ENCODE measurements at places on chromosomes 11 and 22.
A peak's percentile ranks its signal among the peaks of the same experiment; 100 is the strongest.

- DNase-seq = peak; percentile 4
Measured at GRCh38 chr11:107651672-107652071, 60.2 kb downstream of the SLN start.

DNA sequence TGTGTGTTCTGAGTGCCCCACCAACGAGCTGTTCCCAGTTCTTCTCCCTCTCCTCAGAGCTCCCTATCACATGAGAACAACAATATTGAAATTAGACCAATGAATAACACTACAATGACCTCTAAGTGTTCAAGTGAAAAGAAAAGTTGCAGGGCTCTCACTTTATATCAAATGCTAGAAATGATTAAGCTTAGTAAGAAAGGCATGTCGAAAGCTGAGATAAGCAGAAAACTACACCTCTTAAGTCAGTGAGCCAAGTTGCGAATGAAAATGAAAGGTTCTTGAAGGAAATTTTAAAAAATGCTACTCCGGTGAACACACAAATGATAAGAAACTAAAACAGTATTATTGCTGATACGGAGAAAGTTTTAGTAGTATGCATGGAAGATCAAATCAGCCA is 199.8 kb downstream of the GUCY1A2 start:
- no peak for DNase-seq

- peak; percentile 57 for DNase-seq
Measured at GRCh38 chr11:36108881-36109589, 165.2 kb downstream of the LDLRAD3 start.

GRCh38 chr11:60992842-60993409 is 21.4 kb downstream of the CD6 start:
- peak; percentile 76 for DNase-seq

DNA sequence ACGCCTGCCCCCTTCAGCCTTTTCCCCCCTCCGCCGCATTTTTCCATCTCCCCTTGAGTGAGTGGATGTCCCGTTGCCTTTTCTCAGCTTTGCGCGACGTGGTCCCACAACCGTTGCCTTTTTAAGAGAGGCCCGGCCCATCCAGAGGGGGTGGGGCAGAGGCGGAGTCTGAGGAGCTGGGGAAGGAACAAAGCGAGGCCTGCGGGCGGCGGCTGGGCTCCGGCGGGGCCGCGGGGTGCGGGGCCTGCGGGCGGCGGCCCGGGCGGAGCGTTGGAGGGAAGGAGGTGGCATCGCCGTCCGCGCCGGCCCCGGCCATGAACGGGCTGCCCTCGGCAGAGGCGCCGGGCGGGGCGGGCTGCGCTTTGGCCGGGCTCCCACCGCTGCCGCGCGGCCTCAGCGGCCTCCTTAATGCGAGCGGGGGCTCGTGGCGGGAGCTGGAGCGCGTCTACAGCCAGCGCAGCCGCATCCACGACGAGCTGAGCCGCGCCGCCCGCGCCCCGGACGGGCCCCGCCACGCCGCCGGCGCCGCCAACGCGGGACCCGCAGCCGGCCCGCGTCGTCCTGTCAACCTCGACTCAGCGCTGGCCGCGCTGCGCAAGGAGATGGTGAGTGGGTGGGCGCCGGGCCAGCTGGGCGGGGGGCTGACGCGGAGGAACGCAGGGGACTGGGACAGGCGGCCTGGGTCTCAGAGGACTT is at the start of gene FAM89B:
Gene FAM89B (plus strand): TSS at position 183 of the 696 bp plus-strand sequence. CDS start 132 bp downstream, at position 315.
- peak; percentile 96 for DNase-seq

DNA sequence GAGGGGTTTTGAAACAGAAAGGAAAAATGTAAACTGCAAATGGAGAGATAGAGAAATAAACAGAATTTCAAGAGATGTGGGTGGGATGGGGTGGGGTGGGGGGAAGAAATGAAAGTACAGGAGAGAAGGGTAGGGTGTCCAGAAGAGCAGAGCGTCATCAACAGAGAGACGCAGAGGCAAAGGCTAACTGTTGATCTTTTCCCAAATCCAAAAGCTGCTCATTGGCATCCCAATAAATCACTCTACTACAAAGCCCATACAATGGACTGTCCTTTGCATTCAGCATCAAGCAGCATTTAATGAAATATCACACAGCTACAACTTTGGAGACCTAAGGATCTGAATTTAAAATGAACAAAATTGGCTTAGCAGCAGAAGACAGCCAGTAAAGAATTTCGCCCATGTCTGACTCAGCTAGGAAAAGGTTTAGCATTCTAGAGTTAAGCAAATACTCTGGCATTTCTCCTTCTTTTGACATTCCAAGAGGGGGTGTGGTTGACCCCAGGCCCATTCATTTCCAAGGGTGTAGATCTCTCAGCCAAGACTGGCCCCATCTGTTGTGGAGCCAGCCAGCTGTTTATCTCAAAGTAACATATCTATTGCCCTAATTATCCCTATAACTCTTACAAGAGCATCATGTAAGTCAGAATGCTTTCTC is 1.5 kb downstream of the RAB30 start:
- peak; percentile 14 for DNase-seq

DNA sequence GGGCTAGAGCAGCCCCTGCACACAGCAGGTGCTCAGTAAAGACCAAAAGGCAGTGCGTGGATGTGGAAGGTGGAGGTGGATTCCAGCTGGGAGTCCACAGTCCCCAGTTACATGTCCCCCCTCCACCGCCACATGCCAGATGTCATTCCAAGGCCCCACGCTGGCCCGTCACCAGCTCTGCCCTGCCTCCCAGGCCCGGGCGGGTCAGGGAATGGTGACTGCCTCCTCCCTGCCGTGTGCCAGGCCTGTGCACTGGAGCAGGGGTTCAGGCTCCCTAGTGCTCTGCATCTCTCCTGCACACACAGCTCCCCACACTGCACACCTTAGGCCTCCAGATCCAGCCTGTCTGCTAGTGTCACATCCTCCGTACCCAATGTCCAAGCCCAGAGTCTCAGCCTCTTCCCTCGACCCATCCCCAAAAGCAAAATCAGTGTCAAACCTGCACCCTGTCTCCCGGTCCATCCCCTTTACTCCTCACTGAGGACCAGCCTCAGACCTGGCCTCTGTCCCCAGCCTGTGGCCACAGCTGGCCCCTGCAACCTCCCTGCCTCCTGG is 40.2 kb upstream of the PRODH start:
- no peak for DNase-seq

- no peak for DNase-seq
Measured at GRCh38 chr22:43654271-43654670, 157.8 kb downstream of the EFCAB6 start.

- DNase-seq = no peak
Measured at GRCh38 chr11:116712428-116712827, 60.4 kb downstream of the BUD13 start.

DNA sequence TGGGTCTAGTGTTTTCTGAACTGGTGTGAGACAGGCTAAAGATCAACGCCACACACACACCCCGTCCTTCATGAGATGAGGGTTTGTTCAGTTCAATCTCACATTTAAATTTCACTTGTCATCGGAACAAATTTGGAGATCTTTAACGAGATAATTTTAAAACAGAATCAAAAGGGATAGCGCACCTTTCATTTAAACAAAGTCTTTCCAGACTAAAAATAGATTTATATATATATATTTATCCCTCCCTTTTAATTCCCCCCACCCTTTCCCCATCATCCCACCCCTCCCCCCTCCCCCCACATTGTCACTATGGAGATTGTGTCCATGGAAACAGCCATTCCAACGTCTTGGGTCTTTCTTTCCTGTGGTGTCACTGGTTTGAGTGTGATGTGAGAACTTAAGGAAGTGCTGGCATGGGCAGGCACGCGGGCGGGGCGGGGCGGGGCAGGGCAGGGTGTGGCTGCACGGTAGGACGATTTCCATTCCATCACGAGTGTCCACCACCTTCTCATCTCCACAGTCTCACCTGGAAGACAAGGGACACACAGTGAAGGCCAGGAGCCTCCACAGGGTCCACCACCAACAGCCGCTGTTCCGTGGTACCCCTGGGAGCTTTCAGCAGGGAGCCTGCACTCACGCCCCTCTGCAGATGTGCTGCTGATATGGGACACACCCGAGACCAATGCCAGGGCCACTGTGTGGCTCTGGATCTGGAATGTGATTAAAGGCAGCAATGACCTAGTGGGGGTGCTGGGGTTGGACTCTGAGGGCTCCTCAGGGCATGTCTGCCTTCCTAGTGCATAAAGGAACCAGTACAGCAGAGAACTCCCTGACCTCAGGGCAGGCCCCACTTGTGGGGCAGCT is 30.5 kb upstream of the CYP2D6 start:
- peak; percentile 68 for DNase-seq

DNA sequence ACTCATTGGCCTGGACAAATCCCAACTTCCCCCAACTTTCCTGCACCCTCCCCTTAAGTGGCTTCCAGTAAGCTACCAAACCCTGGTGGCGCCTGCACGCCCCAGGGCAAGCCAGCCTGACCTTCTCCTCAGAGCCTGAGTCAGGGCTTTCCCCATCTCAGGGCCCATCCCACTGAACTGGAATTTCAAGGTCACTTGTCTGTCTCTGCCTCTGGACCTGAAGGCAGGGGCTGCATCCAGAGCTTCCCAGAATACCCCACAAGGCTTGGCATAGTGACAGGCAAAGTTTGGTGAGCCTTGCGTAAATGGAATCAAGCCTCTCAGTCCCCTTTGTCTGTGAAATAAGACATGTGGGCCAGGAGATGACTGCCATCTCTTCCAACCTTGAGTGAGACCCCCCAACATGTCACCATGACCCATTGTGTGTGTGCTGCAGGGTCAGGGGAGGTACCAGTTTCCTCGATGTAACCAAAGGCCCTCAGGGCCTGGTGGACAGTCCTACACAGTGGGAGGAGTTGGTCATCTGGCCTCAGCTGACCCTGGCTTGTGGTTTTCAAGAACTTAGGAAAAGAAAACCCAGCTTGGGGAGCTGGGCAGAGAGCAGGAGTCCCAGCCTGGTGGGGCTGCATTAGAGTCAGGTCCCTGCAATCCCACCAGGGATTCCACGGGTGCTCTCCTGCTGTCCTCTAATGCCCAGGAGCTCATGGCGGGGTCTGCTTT is 8.9 kb downstream of the ALX4 start:
- DNase-seq = no peak

GRCh38 chr22:50302564-50302963 is 4.9 kb downstream of the PLXNB2 start:
- DNase-seq = no peak

GRCh38 chr11:67416416-67417335 is 1.2 kb downstream of the CARNS1 start:
- DNase-seq = peak; percentile 87

DNA sequence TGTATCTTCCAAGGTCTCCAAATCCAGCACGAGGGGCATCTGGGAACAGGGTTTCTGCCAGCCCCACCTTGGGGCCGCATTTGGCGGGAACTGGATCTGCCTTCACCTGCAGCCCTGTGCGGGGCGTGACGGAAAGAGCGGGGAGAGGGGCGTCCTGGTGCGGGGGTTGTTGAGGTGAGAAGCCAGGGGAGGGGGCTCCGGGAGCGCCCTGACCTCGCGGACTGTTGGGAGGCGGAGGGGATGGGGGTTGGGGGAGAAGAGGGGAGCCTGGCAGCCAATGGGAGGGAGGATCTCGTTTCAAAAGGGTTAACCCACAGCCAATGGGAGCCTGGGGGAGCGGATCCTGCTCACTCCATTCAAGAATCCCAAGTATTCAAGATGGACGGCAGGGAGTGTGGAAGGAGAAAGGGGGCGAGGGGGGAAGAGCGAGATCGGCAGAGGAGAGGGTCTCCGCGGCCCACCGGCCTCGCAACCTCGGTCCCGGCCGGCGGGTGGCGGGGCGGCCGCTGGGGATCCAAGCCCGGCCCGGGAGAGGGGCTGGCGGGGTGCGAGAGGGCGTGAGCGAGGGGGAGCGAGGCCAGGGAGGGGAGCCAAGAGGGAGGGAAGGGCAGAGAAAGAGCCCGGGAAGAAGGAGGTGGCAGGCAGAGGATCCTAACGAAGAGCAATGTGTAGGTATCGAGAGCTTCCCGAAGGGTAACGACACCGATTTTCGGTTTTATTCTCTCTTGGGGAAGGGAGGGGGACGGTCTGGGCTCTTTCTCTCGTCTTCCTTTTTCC is 11.5 kb downstream of the YPEL4 start:
- peak; percentile 72 for DNase-seq

GRCh38 chr11:99632969-99633368 is 612.2 kb downstream of the CNTN5 start:
- DNase-seq = no peak

DNA sequence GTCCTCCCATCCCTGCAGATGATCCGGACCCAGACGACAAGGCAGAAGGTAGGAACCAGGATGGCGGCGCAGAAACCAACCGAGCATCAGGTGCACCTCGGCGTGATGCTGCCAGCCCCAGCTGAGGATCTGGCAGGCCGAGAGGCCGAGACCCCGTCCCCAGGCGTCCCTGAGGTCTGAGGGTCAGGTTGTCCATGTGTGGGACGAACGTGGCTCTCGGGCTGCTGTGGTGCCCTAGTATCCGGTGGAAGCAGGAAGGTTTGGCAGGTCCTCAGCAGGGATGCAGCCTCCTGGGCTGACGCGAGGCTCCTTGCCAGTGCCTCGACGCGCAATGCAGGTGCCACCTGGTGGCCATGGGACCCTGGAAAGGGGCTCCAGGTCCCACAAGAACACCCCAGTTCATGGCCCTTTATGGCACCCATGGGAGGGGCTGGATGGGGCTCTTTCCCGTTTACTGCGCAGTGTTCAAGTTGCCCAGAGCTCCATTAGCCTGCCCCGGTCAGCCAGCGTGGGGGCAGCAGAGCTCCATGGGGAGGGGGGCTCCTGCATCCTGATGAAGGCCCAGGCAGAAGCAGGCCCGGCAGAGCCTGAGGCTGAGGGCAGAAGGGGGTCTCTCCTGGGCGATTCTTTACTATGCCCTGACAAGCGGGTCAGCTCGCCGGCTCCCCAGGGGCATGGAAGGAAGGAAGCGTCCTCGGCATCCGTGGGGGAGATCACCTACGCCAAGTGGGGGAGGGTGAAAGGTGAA is 129.9 kb downstream of the CTTN start:
- no peak for DNase-seq

DNA sequence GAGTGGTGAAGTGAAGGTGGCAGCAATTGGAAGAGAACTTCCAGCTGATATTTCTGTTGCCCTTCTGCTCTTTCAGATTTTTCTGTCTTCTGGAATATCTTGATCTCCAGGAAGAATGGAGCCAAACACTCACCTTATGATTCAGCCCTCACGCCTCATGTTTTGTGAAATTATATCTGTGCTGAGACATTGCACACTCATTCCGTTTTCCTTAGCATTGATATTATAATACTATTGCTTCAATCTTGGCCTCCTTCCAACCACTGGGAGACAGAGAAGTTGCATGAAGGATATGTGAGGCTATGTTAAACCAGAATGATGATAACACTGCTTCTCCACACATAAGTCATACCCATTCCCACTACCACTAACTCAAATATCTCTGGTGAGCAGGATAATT is 177.9 kb downstream of the ETS1 start:
- DNase-seq = no peak

- DNase-seq = peak; percentile 88
Measured at GRCh38 chr11:57641011-57641807, 8.5 kb downstream of the YPEL4 start.

DNA sequence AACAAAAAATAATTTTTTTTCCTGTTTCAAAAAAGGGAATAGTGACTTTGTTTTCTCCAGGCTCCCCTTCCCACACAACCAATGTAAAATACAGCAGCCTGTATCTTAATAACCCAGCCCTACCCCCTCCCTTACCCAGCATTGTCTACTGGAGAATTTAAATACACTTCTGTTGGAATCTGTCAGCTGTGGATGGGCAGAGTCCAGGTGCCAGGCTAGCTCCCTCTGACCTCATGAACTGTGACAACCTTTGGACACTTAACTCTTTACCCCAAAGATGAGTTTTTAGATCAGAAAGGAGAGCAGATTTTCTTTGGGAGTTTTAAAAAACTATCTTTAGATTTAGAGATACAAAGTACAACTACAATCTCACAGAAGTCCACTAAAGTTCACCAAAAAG is 42.9 kb downstream of the DDX6 start:
- DNase-seq = no peak
